ENCODE measurements at places on chromosomes 12 and 14.

DNA sequence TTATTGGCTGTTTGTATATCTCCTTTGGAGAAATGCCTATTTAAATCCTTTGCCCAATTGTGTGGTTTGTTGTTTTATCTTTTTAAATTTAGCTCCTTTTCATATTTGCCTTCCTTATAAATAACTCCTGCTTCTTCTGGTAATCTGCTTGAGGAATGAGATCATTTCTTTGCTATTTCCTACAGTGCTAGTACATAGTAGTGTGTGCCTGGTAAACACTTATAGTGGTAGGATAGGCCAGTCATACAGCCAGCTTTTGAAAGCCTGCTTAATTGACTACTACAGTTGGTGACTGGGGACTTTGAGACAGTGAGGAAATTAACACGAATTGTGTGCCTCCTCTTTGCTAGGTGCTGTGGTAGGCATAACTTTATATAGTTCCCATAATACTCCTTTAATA lies 68.7 kb downstream of the BORCS5 start:
- no peak for DNase-seq

- DNase-seq, result no peak
Measured at GRCh38 chr12:30529489-30530269, 166.0 kb downstream of the IPO8 start.

- DNase-seq, result peak; percentile 78
Measured at GRCh38 chr12:40010899-40011774, 94.7 kb downstream of the SLC2A13 start.

DNA sequence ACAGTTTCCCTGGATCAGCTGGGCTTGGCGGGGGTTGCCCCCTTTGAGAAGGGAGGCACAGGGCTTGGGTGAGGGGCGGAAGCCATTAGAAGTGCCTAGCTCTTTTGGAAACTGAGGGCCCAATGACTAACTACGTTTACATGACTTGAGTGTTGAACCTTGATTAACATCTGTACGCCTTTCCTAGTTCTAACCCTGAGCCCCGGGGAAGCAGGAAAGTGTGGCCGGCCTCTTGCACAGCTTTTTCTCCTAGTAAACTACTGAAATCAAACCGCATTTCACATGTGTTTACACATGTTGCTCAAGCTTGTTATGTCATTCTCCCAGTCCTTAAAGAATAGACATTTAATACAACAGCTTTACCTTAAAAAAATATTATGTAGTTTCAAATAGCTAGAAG lies 1356.4 kb upstream of the TMEM132C start:
- DNase-seq, result no peak

- DNase-seq, result no peak
Measured at GRCh38 chr12:27194644-27195043, 49.4 kb upstream of the STK38L start.

DNA sequence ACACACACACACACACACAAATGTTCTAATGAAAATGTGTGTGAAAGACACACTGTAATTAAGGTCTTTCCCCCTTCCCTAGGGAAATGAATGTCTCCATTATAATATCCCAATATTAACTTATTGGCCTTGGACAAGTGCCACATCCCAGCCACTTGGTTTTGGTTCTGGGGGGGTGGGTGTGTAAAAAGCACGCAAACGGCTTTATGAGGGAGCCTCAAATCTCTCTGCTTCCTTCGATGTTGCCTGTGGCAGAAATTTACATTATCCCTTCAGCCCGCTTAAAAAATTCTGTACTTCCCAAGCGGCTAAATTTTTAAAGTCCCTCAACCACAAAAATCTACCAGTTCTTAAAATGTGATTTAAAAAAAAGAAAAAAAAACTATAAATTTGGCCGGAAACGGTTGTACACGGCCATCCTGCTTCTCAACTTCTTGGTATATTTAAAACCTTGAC lies 432 bp downstream of the C14orf93 start:
- no peak for DNase-seq

DNA sequence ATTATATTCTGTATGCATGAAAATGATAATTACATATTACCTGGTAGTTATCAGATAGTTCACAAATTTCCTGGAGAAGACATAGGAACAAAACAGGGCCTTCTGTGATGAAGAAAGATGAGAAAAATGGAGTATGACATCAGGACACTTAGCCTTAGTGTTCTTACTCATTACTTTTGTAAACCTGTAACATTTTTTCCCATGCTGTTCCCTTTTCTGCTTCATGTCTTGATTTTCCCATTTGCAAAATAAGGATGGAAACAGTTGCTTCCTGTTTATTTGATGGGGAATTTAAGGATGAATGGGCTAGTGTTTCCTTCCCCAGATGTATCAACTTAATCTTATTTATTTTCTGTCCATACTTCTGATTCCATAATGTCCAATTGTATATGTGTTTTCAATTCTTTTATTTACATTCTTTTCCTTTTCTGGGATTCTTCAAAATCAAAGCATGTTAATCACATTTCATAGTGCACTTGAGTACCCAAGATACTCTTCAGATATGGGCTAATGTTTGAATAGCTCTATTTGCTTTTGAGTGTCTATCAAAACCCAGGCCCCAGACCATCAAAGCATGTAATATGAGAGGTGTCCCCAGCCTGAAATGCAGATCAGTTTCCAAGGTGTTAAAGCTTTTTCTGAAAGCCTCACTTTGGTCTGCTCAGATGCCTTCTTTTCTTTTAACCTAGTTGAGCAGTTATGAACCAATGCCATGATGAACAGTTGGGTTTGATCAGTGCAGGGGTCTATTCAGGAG lies 260.5 kb downstream of the RAD51B start:
- DNase-seq, result no peak

DNA sequence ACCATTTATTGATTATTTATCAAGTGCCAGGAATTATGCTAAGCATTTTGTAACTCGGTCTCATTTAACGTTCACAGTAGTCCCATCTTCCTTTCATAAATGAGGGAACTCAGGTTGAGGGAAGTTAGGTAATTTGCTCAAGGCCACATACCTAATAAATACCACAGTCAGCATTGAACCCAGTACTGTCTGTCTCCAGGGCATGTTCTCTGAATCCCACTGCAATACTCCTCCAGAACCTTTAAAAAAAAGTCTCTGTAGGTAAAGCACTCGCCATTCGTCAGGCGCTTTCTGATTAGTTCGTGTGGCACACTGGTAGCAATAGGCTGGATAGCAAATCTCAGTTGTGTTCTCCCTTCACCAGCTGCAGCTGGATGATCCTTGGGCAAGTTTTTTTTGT lies 14.3 kb downstream of the SLC17A8 start:
- DNase-seq, result no peak

DNA sequence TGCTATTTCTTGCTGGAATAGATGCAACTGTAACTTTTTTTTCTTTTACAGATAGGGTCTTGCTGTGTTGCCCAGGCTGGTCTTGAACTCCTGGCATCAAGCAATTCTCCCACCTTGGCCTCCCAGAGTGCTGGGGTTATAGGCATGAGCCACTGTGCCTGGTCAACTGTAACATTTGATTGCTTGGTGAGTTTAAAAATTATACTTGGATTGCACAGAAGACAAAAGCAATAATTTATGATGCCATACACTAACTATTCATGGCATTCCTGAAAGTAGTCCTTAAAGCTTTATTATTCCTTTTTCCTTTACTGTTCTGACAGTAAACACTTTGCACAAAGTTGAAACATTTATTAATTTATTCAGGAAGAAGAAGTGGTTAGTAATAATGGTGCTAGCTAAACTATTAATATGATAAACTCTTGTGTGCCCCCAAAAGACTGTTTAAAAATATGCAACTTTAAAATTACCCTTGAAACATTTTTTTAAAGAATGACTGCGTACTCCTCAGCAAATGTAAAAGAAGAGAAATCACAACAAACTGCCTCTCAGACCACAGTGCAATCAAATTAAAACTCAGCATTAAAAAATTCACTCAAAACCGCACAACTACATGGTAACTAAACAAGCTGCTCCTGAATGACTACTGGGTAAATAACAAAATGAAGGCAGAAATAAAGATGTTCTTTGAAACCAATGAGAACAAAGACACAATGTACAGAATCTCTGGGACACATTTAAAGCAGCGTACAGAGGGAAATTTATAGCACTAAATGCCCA lies 8.3 kb downstream of the PTPRB start:
- DNase-seq, result no peak

DNA sequence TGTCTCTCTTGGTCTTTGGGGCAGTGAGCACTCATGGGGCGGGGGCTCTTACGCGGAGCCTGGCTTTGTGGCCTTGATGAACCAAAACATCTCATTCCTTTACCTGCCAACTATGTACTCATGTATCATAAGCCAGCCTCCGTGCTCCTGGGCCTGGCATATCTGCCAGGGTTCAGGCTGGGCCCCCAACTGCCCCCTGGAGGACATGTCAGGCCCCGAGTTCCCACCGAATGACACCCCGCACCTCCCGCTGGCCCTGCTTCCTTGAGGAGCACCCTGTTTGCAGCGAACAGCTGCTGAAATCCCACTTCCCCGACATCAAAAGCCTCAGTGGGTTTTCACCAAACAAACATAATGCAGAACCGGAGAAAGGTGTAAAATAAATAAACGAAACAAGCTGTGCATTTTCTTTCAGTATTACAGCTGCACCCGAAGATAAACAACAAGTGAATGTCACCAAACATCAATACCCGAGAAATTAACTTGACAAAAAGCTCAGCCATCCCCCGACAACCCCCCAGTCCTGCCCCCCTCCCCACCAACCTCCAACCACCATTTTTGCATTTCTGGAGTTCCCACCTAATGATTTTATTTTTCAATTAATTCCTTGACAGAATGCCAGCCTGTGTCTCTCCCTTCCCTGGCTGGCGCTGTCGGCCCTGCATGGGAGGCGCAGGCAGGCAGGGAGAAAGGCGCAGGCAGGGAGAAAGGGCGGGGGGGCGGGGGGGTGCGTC lies 139.2 kb downstream of the RBM19 start:
- no peak for DNase-seq

GRCh38 chr14:88791252-88791621 lies 1.5 kb downstream of the EML5 start:
- no peak for DNase-seq

DNA sequence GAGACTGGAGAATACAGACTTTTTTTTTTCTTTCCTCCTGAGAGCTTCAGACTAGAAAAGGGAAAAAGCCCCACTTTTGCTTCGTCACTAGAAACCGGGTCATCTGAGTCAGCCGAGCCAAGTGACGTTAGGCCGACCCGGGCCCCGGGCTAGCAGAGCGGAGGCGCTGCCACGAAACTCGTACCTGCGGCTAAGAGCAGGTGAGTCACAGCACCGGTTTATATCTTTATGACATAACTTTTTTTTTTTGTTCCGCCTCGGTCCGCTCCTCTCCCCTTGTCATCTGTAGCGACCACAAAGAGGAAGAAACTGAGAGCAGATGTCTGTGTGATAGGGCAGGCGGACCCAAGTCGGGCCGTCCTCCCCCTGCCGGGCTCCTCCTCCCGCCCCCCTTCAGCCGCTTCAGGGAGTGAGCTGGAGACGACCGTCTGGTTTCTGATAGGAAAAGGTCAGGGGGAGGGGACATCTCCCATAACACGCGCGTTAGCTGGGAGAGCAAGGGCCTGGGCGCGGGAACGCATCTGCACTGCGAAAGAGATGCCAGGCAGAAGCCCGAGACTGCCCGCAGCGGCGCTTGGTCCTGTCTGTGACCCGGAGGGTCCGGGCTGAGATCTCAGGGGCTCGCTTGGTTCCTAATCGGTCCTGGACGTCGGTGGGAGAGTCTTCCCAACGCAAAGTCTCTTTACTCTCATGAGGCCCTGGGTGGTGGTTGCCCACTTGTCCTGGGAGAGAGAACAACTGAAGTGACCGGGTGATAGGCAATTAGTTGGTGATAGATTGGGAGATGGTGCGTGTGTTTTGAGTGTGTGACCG lies 586 bp downstream of the TTC6 start:
- DNase-seq, result no peak

DNA sequence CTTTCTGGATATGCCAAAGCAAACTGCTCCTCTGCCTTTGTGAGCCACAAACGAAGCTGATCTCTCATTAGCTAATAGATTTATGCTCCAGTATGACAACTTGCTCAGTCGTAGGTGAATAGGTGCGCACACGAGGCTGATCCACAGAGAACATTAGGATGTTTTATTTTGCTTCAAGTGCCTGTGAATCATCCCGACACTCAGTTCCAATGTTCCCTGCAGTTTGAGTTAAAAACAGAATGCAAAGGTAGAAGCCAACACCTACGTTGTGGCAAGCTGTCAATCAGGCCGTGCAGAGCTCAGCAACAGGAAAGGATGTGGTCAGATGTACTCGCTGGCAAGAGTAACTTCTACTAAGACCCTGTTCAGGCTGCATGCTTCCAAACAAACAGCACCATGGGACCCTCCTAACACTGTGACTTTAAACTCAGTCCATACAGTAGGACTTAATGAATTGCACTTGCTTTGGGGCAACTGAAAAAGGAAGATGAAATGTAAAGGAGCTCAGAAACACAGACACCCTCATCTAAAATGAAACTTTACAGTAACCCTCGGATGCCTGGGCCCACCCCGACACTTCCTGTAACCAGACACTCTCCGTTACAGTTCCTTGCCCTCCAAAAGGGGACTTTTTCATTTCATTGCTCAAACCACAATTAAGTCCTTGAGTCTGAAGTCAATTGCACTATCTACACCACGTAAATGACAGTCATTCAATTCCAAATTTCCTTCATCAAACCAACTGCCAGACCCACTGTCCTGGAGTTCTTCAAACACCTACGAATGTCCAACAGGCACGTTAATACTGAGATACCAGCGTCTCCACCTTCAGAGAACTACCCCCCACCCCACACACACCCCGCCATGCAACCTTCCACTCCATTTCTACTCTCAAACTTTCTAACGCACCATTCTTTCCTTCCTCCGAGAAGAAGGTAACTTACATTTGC lies 1.6 kb downstream of the CCDC88C start:
- DNase-seq, result no peak

- peak; percentile 77 for DNase-seq
Measured at GRCh38 chr12:13347241-13348043, 150.9 kb downstream of the EMP1 start.

- DNase-seq, result peak; percentile 95
Measured at GRCh38 chr12:6345319-6346091, 3.6 kb upstream of the TNFRSF1A start.

DNA sequence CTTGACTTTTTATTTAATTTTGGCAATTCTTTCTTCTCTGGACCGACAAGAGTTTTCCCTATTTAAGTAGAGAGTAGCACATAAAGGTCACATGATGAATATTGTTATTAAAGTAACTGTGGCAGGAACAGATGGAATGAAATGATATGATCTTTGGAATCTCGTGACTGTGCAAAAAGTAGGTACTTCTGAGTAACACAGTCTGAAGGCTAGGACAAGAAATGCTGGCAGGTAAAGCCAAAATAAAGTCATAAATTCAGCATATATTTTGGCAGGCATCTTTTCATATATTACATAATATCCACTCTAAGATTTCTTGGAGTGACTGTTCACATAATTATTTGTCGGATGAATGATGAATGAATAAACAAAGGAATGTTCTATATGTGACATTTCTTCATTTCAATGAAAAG lies 121.4 kb downstream of the EFCAB11 start:
- no peak for DNase-seq

DNA sequence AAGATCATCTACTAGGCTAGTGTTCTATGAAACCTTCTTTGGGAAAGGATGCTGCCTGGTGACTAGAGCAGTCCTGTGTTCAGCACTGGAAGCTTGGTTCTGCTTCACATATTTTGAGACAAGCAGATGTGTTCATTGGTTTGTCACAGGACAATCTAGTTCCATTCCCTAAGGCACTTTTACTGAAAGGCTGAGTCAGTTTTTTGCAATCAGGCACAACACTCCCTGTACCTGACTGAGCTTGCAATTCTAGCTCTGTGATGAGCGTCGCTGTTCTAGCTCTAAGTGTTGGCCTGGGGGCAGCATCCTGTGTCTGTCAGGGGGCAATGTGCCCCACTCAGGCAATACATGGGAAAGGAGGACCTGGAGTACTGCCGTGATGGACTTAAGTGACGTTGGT lies 144.4 kb downstream of the CAND1 start:
- no peak for DNase-seq

- no peak for DNase-seq
Measured at GRCh38 chr12:73308747-73309146, 1036.6 kb downstream of the TRHDE start.
